IMR-90 (cell line): ENCODE measurements at places on chromosomes 11 and 22.
A peak's percentile ranks its signal among the peaks of the same experiment; 100 is the strongest.

DNA sequence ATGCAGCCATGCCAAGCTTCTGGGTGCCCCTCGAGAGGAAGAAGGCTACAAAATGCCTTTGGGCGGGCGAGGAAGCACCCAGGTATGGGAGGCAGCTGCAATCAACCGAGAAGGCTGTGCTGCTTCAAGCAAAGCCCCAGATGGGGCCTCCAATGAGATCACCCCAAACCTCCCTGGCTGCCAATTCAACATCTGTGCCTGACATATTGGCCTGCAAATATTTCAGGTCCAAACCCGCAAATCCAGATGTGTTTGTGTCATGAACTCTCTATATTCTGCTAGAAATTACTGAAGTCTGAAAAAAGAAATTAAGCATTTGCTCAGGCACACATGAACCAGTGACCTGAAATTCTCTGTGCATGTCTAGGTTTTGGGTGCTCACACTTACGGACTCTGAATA is 78.8 kb upstream of the RCN1 start:
- no peak for DNase-seq

- no peak for DNase-seq
These were observed 155.8 kb downstream of the DSCAML1 start for GRCh38 chr11:117641008-117641915.

GRCh38 chr11:69704508-69705253 is 859 bp upstream of the FGF19 start:
- no peak for DNase-seq

- peak; percentile 21 for DNase-seq
These were observed 23.5 kb downstream of the APLNR start for GRCh38 chr11:57213342-57214097.

- DNase-seq = no peak
These were observed 36.9 kb downstream of the SHANK2 start for GRCh38 chr11:71215425-71215965.

DNA sequence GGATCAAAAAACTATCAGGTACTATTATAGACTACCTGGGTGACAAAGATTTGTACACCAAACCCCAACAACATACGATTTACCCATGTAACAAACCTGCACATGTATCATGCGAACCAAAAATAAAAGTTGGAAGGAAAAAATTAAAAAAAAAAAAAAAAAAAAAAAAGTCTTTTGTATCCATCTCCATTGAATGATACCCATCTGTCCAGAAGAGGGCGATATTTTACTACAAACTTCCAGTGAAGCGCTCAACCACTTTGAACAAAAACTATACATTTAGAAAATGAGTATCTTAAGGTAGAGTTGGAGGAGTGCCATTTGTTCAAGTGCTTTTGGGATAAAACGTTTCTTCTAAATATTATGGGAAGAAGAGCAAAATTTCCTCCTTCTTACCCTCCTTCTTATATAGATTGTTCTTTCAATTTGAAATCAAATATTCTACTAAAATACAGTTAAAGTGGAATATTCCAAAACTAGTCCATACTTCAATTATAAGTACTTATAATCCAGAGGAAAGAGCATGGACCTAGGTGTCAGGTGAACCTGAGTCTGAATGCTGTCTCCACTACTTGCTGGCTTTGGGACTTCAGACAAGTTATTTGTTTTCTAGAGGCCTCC is 23.3 kb downstream of the ARL14EP start:
- DNase-seq = peak; percentile 62

DNA sequence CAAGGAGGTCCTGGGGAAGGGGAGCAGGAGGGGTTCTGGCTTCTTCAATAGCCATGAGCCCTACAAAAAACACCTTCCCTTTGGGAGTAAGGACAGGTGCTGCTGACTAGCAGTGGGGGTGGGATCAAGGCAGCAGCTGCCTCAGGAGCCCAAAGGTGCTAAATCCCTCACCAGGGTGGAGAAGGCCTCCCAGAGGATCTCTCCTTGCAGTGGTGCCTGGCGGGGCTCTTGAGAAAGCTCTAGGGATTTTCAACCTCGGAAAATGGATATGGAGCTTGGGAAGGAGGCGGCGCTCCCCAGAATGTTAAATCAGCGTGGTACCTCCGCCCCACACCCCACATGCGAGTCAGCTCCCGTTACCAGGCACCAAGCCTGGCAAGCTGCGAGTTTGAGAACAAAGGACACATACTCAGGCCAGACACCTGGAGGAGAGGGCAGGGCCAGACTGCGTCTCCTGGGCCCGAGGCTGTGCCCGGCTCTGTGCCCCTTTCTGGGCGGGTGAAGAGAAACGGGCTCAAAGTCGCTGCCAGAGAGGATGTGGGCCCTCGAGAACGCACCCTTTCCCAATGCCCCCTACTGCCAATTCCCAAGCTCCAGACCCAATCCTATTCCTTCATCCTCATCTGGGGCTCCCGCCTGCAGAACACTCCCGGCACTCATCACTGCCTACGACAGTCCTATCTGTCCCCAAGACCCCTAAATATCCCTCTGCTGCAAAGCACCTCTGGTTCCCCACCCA is 139.0 kb downstream of the BRD1 start:
- no peak for DNase-seq

- no peak for DNase-seq
These were observed 312.2 kb downstream of the BRD1 start for GRCh38 chr22:49515475-49515874.

DNA sequence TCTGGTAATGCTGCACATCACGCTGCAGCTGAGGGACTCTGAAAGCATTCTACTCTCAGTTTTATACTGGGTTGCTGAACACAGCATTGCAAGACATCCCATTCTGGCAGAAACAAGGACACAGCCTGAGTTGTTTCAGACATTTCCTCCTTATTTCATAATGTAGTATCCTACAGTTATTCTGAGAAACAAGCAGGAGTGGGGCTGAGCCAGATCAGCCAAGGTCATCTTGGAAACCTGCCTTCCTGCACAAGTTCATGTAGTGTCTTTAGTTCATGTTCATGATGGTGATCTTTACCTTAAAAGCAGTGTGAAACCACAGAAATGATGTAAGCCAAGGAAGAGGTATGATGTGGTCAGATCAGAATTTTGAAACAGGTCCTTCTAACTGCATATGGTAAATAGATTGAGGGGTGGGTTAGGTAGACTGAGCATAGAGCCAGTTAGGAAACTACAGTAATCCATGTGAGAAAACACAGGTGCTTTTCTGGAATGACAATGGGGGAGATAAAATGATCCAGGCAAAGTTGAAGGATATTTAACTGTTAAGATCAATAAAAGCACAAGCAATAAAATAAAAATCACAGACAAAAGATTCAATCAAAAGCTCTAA is 1686.8 kb downstream of the LRRC4C start:
- no peak for DNase-seq

DNA sequence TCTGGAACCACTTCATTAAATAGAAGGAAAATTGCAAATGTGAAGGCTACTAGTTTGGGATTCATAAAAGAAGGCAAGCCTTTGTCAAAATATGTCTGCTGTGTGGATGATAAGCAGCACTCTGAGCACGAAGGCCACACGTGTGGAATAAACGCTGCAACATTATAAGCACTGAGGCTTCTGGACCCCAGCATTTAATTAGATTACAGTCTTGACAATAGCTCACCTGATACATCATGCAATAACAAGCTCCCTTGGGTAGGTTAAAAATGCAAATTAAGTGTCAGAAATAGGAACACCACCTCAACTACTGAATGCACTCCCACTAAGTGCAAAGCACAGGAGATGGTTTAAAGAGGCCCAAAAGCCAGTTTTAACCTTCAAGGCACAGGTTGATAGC is 179.3 kb downstream of the LARGE1 start:
- no peak for DNase-seq

- no peak for DNase-seq
These were observed 49.2 kb upstream of the CABP7 start for GRCh38 chr22:29670626-29671025.

DNA sequence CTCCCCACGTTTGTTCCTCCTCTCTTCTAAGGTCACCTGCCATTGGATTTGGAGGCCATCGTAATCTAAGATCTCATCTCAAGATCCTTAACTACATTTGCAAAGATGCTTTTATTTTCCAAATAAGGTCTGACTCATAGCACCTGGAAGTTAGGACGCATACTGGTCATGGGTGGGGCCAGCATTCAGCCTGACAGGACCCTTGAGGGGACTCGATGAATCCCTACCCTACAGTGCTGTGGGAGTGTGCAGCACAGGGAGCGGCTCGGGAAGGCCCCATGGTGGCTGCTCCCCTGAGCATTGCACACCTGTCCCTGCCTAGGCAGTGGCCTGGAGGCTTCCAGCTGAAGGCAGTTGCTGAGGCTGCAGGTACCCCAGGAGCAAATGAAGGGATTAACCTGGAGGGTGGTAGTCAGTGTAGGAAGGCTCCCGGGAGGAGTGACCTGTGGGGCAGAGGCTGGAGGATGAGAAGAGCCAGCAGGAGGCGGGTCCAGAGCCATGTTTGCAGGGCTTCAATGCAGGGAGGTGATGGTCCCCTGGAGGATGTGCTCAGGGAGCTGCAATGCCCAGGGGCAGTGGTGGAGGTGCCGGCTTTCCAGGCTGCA is 362.2 kb downstream of the CTTN start:
- DNase-seq = no peak

DNA sequence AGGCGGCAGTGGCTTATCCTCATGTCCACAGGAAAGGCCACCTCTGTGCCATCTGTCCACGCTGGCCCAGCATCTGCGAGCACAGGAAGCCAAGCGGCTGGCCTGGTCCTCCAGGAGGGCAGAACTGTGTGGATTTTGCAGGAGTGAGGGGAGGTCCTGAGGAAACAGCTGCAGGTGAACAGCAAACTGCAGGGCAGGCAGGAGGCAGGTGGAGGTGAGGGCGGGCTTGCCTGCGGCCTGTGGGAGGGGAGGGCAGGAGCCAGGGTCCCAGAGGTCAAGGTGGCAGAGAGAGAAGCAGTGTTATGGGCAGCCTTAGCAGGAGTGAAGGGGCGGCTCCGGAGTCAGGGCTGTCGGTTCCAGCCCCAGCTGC is 369.7 kb downstream of the SHANK2 start:
- no peak for DNase-seq

GRCh38 chr11:13031349-13031748 is 22.2 kb downstream of the RASSF10 start:
- no peak for DNase-seq

GRCh38 chr22:44166498-44167276 is 14.0 kb upstream of the PARVG start:
- DNase-seq = no peak

- DNase-seq = peak; percentile 6
These were observed 584.0 kb downstream of the KCNA4 start for GRCh38 chr11:29432719-29433325.

DNA sequence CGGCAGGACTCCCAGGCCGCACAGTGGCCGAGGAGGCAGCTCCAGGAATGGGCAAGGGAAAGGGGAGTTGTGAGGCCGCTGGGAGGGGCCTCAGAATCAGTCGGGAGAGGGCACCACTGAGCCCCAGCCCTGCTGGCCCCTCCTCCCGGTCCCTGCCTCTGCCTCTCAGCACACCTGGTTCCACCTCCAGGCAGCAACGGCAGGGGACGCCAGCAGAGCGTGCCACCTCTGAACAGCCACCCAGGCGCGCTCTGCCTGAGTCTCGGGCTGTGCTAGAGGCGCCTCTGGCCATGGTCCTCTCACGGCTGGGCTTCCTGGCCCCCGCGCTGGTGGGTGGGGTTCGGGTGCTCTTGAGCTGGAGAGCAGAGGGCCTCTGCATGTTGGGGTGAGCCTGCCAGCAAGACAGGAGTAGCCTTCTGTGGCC is 33.0 kb downstream of the MOB2 start:
- no peak for DNase-seq

DNA sequence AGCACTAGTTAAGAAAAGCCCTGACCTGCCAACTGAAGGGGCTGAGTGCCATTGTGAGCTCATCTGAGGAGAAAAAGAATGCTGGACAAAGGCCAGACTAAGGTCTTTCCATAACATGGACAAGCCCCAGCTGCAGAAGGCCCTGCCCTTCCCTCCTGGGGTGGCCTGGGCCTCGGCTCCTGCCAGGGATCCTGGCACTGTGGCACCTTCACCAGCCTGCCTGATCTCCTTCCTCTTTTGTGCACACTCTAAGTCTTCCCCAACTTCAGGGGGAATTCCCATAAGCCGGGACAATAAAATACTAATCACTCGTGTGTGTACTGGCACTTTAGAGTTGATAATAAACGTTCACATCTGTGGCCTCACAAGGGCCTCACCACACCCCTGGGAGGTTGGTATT is 9.9 kb downstream of the TMPRSS13 start:
- no peak for DNase-seq
